ENCODE measurements at places on chromosomes 13 and 19. TPM values are rescaled to one million over a fixed set of nuclear protein-coding genes. Genes with fewer than 3 reads are reported as not detected.

The DNAAF3 gene
- total RNA-seq = 0.65 TPM

The IL11 gene
- 33.9 TPM for total RNA-seq

The FLT3 gene
- total RNA-seq = not detected

The POSTN gene
- total RNA-seq = 20.1 TPM
